ENCODE measurements at places on chromosomes 6 and 20. TPM values are rescaled to one million over a fixed set of nuclear protein-coding genes. Genes with fewer than 3 reads are reported as not detected.
A peak's percentile ranks its signal among the peaks of the same experiment; 100 is the strongest.

- no peaks in the 10 kb centered on the region for H3K36me3 ChIP-seq
- H3K4me3 ChIP-seq, result no peak overlapping the region
- H3K27me3 ChIP-seq, result no peaks in the 10 kb centered on the region
- no peak for DNase-seq
- no peak overlapping the region for H3K27ac ChIP-seq
These were observed 17.8 kb upstream of the ALDH8A1 start for GRCh38 chr6:134967711-134968110.

- H3K27me3 ChIP-seq, result peaks cover 6% of the 10 kb centered on the region
- no peaks in the 10 kb centered on the region for H3K36me3 ChIP-seq
- H3K4me1 ChIP-seq, result no peaks in the 10 kb centered on the region
- no peak overlapping the region for H3K4me3 ChIP-seq
These were observed 231.9 kb downstream of the DLL1 start for GRCh38 chr6:170058878-170059485.

GRCh38 chr6:35017411-35018181, 123.5 kb downstream of the TCP11 start:
- peak overlapping the region; percentile 95 for H3K27ac ChIP-seq
- no peaks in the 10 kb centered on the region for H3K27me3 ChIP-seq
- peaks cover 14% of the 10 kb centered on the region for H3K4me1 ChIP-seq
- H3K4me3 ChIP-seq, result peak overlapping the region; percentile 52

DNA sequence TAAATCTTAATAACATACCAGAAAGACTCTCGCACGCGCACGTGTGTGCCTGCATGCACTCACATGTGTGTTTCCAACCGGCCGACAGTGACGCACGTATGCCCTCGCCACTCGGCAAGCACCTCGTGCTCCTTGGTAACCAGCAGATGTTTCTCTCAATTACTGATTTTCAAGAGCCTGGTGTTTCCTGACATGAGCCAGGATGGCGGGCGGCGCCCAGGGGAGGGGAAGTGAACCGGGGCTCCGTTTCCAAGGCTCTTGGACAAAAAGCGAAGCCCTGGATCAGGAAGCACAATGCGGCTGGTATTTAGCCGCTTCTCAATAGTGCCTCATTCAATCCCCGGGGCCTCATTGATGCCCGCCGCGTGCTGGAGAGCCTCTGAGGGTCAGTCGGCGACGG, 37.7 kb downstream of the PMEPA1 start:
- no peak overlapping the region for H3K4me3 ChIP-seq
- no peak for DNase-seq
- H3K4me1 ChIP-seq, result no peaks in the 10 kb centered on the region
- H3K27me3 ChIP-seq, result no peaks in the 10 kb centered on the region

DNA sequence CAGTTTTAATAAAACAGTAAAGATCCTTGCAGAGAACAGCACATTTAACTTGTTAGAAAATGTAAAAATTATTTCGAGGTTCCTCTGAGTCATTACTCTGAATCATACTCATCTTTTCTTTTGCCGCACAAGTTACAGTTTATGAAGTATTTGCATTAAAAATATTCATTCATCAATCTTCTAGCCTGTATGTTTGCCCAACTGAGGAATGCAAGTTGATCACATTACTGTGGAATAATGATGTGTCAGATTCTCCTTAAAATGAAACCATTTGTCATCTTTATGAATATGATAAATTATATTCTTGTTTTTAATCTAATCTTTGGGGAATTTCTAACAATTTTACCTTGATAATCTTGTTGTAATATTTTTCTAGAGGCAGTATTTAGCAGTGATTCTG, 340.4 kb upstream of the OPRM1 start:
- no peak for DNase-seq
- no peaks in the 10 kb centered on the region for H3K36me3 ChIP-seq
- H3K27ac ChIP-seq, result no peak overlapping the region

- no peak overlapping the region for H3K4me3 ChIP-seq
- H3K27ac ChIP-seq, result no peak overlapping the region
- H3K27me3 ChIP-seq, result no peaks in the 10 kb centered on the region
- H3K36me3 ChIP-seq, result no peaks in the 10 kb centered on the region
- peaks cover 6% of the 10 kb centered on the region for H3K4me1 ChIP-seq
These were observed 57.5 kb downstream of the SYNJ2 start for GRCh38 chr6:158039178-158039557.

- no peaks in the 10 kb centered on the region for H3K36me3 ChIP-seq
- no peak overlapping the region for H3K4me3 ChIP-seq
- H3K4me1 ChIP-seq, result no peaks in the 10 kb centered on the region
- no peak for DNase-seq
These were observed 83.5 kb downstream of the TNFAIP3 start for GRCh38 chr6:137950581-137950980.

DNA sequence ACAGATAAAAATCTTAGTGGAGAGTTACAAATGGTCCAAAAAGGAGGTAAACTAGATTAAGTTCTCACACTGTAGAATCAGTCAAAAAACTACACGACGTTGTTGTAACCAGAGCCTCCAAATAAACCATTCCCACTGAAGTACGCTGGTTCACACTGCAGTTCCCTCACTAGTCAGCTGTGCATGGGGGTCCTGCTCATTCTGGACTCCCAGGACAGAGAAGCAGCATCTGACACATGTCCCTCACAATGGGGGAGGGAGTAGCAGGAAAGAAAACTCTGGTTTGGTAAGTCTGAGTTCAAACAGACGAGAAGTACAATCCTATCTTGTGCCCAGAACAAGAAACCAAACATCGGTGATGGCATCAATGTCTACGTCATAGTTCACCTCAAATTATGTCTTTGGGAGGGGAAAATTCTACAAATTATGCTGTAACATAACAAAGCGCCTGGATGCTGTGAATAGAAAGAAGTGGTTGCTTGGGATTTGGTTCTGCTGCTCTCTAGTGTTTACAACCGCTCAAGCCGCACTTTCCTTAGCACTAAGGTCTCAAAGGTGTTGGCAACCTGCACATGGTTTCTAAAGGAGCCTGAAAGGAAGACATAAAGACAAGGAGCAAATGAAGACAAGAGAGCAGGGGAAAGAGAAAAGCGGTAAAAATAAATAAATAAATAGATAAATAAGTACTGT, 208.0 kb downstream of the GMDS start:
- H3K27me3 ChIP-seq, result no peaks in the 10 kb centered on the region
- H3K4me1 ChIP-seq, result no peaks in the 10 kb centered on the region
- no peak overlapping the region for H3K27ac ChIP-seq
- no peak overlapping the region for H3K4me3 ChIP-seq
- DNase-seq, result no peak

- no peaks in the 10 kb centered on the region for H3K27me3 ChIP-seq
- no peak for DNase-seq
- no peaks in the 10 kb centered on the region for H3K4me1 ChIP-seq
- H3K27ac ChIP-seq, result no peak overlapping the region
These were observed 403.3 kb downstream of the EPM2A start for GRCh38 chr6:145332011-145332410.

- no peaks in the 10 kb centered on the region for H3K4me1 ChIP-seq
- no peak overlapping the region for H3K27ac ChIP-seq
- no peak for DNase-seq
- H3K4me3 ChIP-seq, result no peak overlapping the region
These were observed 18.2 kb downstream of the GNAS-AS1 start for GRCh38 chr20:58832457-58832856.

GRCh38 chr6:20770773-20771172, 236.5 kb downstream of the CDKAL1 start:
- H3K27me3 ChIP-seq, result no peaks in the 10 kb centered on the region
- DNase-seq, result no peak
- H3K27ac ChIP-seq, result no peak overlapping the region
- no peaks in the 10 kb centered on the region for H3K36me3 ChIP-seq
- H3K4me3 ChIP-seq, result no peak overlapping the region

DNA sequence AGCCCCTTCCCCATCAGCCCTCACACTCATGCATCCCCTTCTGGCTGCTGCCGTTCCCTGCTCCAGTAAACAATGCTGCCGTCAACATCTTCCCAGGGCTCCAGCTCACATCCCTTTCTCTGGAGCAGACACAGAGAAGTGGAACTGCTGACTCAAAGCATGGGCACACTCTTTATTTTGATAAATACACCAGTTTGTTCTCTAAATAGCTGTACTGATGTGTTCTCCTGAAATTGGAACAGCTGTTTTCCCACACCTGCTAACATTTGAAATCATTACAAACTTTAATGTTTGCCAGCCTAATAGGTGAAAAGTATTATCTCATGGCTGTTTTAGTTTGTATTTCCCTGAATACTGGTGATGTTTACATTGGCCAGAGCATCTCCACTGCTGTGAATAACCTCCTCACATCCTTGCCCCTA, 102.1 kb upstream of the NXT1 start:
- H3K4me1 ChIP-seq, result no peaks in the 10 kb centered on the region
- no peak overlapping the region for H3K27ac ChIP-seq
- no peak for DNase-seq
- peaks cover 9% of the 10 kb centered on the region for H3K27me3 ChIP-seq

DNA sequence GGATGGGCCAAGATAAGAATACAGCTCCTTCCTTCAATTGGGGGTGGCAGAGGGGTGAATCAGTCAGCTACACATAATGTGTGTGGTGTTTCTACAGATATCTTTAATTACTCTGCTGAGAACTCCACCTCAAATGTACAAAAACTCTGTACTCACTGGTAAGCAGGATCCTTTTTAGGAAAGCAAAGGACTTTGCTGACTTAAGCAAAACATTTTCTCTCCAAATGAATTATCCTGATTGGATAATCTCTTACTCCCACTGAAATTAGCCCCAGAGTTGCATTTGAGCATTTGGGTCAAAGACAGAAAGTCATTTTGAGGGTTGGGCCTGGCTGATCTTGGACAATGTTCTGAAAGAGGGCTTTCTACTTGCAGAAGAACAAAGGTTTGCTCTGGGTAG, 13.4 kb downstream of the HLA-G start:
- H3K27me3 ChIP-seq, result peaks cover 6% of the 10 kb centered on the region
- no peaks in the 10 kb centered on the region for H3K4me1 ChIP-seq
- no peaks in the 10 kb centered on the region for H3K36me3 ChIP-seq
- H3K27ac ChIP-seq, result no peak overlapping the region

GRCh38 chr6:5531853-5532375, 270.6 kb downstream of the FARS2 start:
- H3K4me3 ChIP-seq, result no peak overlapping the region
- H3K27ac ChIP-seq, result no peak overlapping the region
- H3K27me3 ChIP-seq, result no peaks in the 10 kb centered on the region
- H3K36me3 ChIP-seq, result peaks cover 6% of the 10 kb centered on the region

GRCh38 chr6:110856296-110856695, 18.3 kb upstream of the AMD1 start:
- H3K4me3 ChIP-seq, result no peak overlapping the region
- H3K27me3 ChIP-seq, result no peaks in the 10 kb centered on the region
- DNase-seq, result no peak
- no peak overlapping the region for H3K27ac ChIP-seq
- H3K36me3 ChIP-seq, result no peaks in the 10 kb centered on the region
- H3K4me1 ChIP-seq, result no peaks in the 10 kb centered on the region

GRCh38 chr6:141498977-141499376, 633.7 kb upstream of the GJE1 start:
- H3K4me3 ChIP-seq, result no peak overlapping the region
- H3K27me3 ChIP-seq, result no peaks in the 10 kb centered on the region
- no peak for DNase-seq
- H3K4me1 ChIP-seq, result no peaks in the 10 kb centered on the region

- DNase-seq, result no peak
- H3K4me1 ChIP-seq, result no peaks in the 10 kb centered on the region
- H3K27me3 ChIP-seq, result no peaks in the 10 kb centered on the region
- no peaks in the 10 kb centered on the region for H3K36me3 ChIP-seq
- H3K4me3 ChIP-seq, result no peak overlapping the region
These were observed 35.1 kb upstream of the RFPL4B start for GRCh38 chr6:112311950-112312547.

DNA sequence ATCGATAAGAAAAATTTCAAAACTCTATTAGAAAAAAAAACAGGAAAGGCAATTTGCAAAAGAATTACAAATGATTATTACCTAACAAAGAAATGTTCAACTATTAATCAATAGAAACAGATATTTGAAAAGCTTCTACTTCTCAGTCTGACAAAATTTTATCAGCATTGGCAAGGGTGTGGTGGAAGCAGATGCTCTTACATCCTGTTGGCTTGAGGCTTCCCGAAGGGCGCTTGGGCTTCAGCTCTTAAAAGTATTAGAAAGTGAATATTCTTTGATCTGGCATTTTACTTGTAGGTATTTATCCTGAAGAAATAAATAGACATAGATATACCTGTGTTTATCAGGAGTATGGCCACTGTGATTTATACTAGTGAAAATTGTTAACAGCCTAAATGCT, 38.7 kb downstream of the SLC35D3 start:
- no peak overlapping the region for H3K27ac ChIP-seq
- no peaks in the 10 kb centered on the region for H3K4me1 ChIP-seq
- H3K4me3 ChIP-seq, result no peak overlapping the region
- H3K36me3 ChIP-seq, result no peaks in the 10 kb centered on the region

- H3K4me3 ChIP-seq, result no peak overlapping the region
- no peaks in the 10 kb centered on the region for H3K36me3 ChIP-seq
- H3K4me1 ChIP-seq, result no peaks in the 10 kb centered on the region
- H3K27ac ChIP-seq, result no peak overlapping the region
- DNase-seq, result no peak
These were observed 38.0 kb upstream of the NR2E1 start for GRCh38 chr6:108127826-108128225.

DNA sequence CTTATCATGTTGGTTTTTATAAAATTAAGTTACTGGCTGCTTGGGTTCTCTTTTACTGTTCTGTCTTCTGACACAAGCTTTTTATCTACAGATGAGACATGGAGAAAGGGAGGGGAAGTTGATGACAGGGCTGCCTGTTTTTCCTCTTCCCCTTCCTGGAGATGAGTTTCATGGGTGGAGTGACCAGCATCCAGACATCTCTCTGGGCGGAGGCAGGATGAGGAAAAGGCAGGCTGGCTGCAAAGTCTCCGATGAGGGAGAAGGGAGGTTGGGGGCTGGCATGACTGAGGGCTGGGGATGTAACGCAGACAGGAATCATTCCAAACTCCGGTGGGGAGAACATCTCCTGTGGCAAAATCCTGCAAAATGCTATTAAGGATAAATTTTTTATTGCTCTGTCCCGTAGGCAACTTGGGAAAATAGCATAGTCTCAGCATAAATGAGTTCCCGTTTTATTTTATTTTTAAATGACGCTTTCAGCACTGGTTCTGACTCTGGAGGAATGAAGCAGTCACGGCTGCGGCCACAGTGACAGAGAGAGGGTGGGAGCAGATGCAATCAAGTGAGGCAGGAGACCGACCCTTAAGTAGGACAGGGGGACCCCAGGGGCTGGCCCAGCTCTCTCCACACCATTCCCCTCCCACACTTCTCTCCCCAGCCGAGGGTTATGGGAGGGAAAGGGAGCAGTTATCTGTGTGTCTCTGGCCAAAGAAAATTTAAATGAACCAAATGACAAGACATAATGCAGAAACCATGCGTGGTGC, 108.8 kb upstream of the PMEPA1 start:
- H3K4me1 ChIP-seq, result no peaks in the 10 kb centered on the region
- no peak overlapping the region for H3K27ac ChIP-seq
- H3K4me3 ChIP-seq, result no peak overlapping the region
- H3K36me3 ChIP-seq, result no peaks in the 10 kb centered on the region
- H3K27me3 ChIP-seq, result no peaks in the 10 kb centered on the region

The PTPRK gene
- total RNA-seq, result 134 TPM

The ZNF311 gene
- 0.96 TPM for total RNA-seq

The EEF1E1 gene
- total RNA-seq, result 39.1 TPM

The DYNLT2 gene
- total RNA-seq, result 1.9 TPM

The OR2B6 gene
- total RNA-seq, result not detected

The SLC24A3 gene
- 4.9 TPM for total RNA-seq

The ALDH8A1 gene
- 0.80 TPM for total RNA-seq

The COL10A1 gene
- total RNA-seq, result 0.29 TPM

The STX11 gene
- total RNA-seq, result 46.4 TPM

The CLDN20 gene
- not detected for total RNA-seq

The BMP2 gene
- 3.9 TPM for total RNA-seq

The NHLRC1 gene
- total RNA-seq, result 3.2 TPM

The DHX16 gene
- 35.3 TPM for total RNA-seq

The CITED2 gene
- total RNA-seq, result 342 TPM

The MROH8 gene
- total RNA-seq, result 2.8 TPM
